Suprapubic skin (tissue), 4 donors: ENCODE measurements at places on chromosomes 11 and 22. TPM values are rescaled to one million over a fixed set of nuclear protein-coding genes. Genes with fewer than 3 reads are reported as not detected.
A peak's percentile ranks its signal among the peaks of the same experiment; 100 is the strongest.

- DNase-seq, result no peak
Observed at GRCh38 chr11:129075757-129076156, 116.4 kb downstream of the ARHGAP32 start.

DNA sequence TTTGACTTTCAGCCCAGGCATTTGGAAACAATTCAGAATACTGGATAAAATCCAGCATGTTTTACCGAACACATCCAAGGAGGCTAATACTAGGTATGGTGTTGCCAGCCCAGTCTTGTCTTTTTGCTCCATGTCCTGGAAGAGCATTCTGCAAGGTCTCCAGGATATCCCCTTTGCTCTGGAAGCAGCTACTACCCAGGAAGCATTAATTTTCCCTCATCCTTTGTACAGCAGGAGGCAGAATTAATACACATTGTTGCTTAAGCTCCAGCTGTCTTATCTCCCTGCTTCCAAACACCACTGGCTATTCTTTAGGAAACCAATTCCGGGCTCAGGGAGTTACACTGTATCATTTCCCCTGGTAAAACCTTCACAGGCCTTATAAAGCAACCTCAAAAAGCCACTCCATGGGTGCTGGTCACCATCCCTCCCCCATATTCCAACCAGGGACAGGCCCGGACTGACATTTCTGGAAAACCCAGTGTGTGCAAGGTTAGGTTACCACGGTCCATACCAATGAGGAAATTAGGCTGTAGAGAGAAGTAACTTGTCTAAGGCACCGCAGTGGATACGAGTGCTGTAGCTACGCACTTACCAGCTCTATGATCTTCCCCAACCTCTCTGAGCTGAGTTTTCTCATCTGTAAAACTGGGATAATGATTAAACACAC, 1.5 kb upstream of the UBASH3B start:
- DNase-seq, result no peak

The IRAG1 gene
- 3.8 TPM for total RNA-seq

- DNase-seq, result no peak
Observed at GRCh38 chr22:47143249-47143938, 380.9 kb downstream of the TBC1D22A start.

- DNase-seq, result peak; percentile 82
Observed at GRCh38 chr11:123235117-123235655, 40.1 kb upstream of the CLMP start.

The CHRM4 gene
- total RNA-seq, result 3.0 TPM
